ENCODE measurements at places on chromosomes 4 and X.

- DNase-seq: no peak
These were observed 2412.8 kb downstream of the ARAP2 start for GRCh38 chr4:33831442-33832066.

- no peak for DNase-seq
These were observed 95.8 kb downstream of the RNF150 start for GRCh38 chr4:141037446-141037845.

DNA sequence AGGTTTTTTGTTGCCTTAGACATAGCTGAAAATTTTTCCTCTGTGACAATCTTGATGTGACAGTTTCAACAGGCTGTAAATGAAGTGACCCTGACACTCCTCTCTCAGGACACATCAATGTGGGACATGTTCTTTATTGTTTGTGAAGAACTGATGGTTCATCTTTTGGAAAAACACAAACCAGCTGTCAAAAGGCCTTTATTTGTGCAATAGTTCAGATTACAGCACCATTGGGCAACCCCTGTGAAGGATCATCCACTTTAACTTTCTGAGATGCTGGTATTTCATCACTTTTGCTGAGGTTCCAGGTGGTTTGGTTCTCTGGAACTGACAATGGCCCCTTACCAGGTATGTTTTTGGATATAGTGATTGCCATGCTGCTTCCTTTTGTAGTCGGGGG, 40.3 kb downstream of the OSTC start:
- no peak for DNase-seq

DNA sequence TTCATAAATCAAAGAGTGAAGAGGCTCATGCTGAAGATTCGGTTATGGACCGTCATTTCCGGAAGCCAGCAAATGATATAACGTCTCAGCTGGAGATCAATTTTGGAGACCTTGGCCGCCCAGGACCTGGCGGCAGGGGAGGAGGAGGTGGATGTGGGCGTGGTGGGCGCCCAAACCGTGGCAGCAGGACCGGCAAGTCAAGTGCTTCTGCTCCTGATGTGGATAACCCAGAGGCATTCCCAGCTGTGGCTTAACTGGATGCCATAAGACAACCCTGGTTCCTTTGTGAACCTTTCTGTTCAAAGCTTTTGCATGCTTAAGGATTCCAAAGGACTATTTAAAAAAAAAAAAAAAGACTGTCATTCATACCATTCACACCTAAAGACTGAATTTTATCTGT, 44.0 kb upstream of the EFNB1 start:
- DNase-seq: no peak

GRCh38 chrX:132425744-132426318, 63.0 kb downstream of the MBNL3 start:
- no peak for DNase-seq

- no peak for DNase-seq
These were observed 886 bp upstream of the NDST3 start for GRCh38 chr4:118033148-118034052.

All from GM18507 (cell line).